ENCODE measurements at places on chromosomes 4 and X.

- DNase-seq, result no peak
Observed at GRCh38 chr4:91497892-91498291, 805.9 kb upstream of the GRID2 start.

DNA sequence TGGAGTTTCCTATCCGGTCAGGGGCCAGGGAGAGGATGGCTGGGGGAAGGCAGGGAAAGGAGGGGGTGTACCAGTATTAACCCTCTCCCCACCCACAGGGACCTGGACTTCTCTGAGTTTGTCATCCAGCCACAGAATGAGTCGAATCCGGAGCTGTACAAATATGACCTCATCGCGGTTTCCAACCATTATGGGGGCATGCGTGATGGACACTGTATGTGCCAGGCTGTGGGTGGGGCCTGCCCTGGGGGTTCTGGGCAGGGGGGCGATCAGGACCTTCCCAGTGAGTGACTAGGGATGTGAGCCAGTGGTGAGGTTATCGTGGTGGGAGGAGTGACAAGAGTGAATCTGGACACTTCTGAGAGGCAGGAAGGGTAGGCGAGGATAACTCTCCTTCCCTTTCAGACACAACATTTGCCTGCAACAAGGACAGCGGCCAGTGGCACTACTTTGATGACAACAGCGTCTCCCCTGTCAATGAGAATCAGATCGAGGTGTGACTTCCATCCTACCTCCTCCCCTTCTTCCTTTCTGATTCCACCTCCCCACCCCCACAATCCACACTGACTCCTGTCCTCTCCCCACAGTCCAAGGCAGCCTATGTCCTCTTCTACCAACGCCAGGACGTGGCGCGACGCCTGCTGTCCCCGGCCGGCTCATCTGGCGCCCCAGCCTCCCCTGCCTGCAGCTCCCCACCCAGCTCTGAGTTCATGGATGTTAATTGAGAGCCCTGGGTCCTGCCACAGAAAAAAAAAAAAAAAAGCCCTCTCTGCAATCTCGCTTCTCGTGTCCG lies 14.6 kb downstream of the USP11 start:
- DNase-seq, result no peak

DNA sequence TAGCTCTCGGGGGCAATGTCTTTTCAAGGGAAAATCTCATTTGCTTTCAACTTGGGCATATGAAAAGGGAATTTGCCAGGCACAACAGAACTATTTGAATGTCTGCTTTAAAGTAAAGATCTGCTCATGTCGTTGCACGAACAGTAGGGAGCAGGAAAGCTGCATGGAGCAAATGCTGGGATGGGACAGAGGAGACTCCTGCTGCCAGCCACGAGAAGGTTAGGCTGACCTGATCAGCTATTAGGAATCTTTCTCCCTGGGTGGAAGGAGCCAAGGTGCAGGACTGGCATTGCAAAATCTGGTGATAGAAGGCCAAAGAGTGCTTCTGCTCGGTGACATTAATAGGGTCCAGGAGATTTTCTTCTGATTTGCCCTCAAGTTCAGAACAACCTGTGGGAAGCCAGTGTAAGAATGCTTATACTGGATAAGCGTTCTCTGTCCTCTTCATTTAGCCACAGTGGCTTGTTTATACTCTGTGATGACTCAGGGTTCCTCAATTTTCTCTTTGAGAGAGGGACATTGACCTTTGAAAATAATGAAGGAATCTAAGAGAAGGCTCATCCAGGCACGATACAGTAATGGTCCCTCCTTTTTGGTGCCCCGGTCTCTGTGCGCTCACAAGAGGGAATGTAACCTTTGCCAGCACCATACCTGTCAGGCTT lies 22.9 kb downstream of the FHL1 start:
- no peak for DNase-seq

DNA sequence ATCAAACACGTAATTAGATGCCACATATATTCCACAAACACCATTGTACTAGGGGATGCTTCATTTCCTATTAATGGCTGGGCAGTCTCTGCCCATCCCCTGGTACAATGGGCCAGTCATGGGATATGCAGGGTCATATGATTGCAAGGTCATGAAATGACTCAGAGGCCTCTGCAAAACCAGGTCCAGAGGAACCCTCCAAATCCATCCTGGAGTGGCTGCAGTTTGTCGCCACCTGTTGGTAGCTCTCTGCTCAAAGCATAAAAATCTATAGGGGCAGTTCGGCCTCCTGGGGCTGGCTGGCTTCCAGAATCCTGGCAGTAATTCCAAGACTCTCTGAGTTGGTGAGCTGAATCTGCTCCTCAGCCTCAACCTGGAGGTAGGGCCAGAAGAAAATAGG lies 22.9 kb upstream of the PUDP start:
- no peak for DNase-seq

DNA sequence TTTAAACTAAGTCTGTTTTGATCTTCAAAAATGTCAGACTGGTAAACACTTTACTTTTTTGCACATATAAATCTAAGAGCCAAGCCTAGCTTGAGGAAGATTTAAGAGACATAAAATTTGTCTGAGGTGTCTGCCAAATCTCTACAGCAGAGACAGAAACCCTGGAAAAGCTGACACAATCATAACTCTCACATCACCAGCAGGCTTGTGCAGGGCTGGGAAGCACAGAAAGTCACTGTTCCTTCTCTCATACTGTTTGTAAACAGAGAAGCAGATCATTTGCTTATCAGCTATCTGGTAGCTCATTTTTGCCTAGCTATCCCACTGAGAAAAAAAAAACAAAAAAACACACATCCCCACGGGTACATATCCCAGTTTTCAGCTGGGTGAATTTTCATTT lies 7.0 kb downstream of the ENOX2 start:
- no peak for DNase-seq

DNA sequence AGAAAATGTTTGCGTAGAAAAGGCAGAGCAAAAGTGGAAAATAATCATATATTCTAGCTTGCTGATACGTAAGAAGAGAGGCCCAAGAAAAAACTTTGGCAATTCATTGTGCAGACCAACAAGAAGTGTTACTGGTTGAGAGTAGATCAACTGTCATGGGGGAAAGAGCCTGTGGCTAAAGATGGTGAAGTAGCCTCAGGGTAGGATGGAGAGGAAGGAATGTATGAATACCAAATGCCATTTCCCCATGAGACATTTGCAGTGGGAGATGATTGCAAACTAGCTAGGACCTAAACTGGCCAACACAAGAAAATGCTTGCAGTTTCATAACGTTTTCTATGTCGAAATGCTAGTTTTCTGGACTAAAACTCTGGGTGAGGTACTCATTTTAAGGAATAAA lies 47.7 kb upstream of the ADGRL3 start:
- no peak for DNase-seq

GRCh38 chr4:176845636-176846035 lies 52.9 kb upstream of the VEGFC start:
- DNase-seq, result no peak

GRCh38 chr4:40931841-40932240 lies 182.1 kb downstream of the NSUN7 start:
- DNase-seq, result no peak

GRCh38 chr4:138658518-138658917 lies 357.1 kb upstream of the NOCT start:
- DNase-seq, result no peak

- DNase-seq, result no peak
Observed at GRCh38 chrX:150643271-150643670, 49.9 kb upstream of the MTMR1 start.
